Inflammatory macrophage treated with lipopolysaccharide for 1 hour (primary cell): ENCODE measurements at places on chromosomes 1 and 21.

- peak; percentile 89 for DNase-seq
Measured at GRCh38 chr1:77762072-77762476, 2.4 kb upstream of the USP33 start.

DNA sequence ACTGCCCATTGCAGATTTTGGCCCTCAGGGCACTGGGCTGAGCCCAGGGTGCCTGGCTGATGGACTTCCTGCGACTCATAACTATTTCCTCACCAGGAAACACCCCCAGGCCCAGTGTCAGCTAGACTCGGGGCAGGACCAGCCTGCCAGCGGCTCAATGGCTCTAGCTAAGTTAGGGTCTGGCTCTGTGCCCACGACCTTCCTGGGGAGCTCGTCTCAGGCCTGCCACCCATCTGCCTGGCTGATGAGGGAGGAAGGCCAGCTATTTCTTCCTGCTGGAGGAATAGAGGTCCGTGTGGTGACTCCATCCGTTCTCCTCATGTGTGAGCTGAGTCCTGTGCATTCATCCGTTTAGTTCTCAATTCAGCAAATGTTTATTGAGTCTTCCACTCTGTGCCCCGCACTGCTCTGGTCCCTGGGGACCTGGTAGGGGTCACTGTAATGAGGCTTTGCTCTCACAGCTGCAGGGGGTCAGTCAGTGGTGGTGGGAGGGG, 44.5 kb downstream of the KIRREL1 start:
- no peak for DNase-seq

GRCh38 chr1:4787551-4787950, 133.1 kb downstream of the AJAP1 start:
- DNase-seq, result no peak

GRCh38 chr21:25054689-25055088, 552.6 kb downstream of the MRPL39 start:
- DNase-seq, result no peak

GRCh38 chr1:233879841-233880240, 24.6 kb upstream of the SLC35F3 start:
- no peak for DNase-seq

DNA sequence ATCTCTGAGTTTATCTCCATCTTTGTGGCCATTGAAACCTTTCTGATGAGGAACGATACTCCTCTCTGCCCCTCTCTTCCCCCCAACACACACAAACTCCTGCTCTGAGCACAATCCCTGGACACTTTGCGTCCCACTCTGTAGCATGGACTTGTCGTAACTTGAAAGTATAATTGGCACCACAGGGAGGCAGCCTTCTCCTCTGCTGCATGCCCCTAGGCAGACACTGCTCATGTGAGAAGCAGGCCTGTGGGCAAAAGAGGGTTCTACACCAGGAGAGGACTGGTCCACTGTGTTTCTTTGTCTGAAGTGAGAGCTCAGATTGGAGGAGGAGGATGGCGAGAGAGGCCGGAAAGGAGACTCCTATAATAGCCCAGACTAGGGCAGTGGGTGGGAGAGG, 3.8 kb upstream of the PARS2 start:
- no peak for DNase-seq

- no peak for DNase-seq
Measured at GRCh38 chr1:147541672-147542568, 619 bp downstream of the BCL9 start.

GRCh38 chr1:228161362-228161761, 4.2 kb upstream of the IBA57 start:
- peak; percentile 47 for DNase-seq

- DNase-seq, result no peak
Measured at GRCh38 chr1:14909273-14909672, 244.3 kb upstream of the TMEM51 start.

DNA sequence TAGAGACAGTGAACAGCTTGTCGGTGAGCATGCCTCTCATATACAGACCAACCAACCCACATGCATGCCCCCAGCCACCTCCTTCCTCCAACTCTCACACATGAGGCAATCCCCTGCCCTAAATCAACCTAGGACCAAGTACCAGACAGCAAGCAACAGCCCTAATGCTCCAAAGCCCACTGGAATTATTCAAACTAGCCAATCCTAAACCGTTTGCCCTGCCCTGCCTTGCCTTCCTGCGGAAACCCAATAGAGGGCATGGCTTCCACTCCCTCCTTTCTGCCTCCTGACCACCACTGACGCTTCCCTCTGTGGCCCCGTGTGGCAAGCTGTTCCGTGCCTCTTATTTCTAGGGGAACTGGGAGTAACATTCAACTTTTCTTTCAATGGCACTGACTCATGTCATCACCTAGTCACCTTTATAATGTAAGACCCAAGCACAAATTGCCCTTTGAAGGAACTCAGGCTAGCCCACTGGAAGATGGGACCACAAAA, 129.3 kb upstream of the GJB5 start:
- no peak for DNase-seq

DNA sequence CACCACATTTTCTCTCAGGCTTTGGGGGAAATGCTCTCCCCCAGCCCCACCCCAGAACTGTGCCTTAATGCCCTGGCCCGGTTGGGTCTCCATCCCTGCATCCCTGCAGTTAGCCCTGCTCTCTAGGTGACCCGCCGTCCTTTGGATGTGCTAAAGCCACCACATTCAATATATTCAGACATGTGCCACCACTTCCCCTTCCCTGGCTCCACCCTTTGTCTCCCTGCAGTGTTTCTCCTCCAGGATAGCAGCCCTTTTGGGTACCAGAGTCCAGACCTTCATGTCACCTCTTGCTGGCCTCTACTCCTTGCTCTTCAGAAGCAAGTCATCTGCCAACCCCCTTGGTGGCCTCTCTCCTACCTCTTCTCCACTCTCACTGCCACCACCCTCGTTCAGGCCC, 41.8 kb downstream of the RUNX1 start:
- no peak for DNase-seq

GRCh38 chr1:215393476-215393875, 173.6 kb upstream of the KCTD3 start:
- DNase-seq, result peak; percentile 1

DNA sequence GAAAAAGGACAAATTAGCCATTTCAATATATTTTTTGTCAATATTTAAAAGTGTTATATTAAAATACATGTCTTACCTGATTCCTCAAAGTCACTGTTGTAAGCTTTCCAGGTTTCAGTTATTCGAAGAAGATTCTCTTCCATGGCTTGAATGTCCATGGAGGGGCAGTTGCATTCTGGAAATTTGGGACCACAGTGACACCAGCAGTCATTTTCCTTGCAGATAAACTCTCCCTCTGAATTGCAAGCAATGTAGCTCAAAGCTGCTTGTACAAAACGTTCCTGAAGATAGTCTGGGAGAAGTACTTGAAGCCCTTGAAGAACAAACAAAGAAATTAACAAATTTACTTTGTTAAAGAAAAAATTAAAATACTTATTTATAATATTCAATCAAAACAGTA, 251.7 kb downstream of the BRINP3 start:
- no peak for DNase-seq

DNA sequence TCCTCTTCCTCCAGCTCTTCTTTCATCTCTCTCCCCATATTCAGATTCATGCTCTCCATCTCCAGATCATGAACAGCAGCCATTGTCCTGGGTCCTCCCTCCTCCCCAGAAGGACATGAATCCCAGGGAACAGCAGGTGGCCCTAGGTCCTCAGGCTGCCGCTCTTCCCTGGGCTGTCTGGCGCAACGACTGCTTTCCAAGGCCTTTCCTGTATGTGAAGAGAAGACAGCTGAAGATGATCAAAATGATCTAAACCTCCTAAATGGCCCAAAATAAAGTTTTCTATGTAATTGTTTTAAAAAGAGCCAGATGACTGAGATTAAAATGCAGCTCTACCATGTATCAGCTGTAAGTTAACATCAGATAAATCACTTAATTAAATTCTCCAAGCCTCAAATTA, 22.5 kb downstream of the RHBDL2 start:
- DNase-seq, result no peak

DNA sequence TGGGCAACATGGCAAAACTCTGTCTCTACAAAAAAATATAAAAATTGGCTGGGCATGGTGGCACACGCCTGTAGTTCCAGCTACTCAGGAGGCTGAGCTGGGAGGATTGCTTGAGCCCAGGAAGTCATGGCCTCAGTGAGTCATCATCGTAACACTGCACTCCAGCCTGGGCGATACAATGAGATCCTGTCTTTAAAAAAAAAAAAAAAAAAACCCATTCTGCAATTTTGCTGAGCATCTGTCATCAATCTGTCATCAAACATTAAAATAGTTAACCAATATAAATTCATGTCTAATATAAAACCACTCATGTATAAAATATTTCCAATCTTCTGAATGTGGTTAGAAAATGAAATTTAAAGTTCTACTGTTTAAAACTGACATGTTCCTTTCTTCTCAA, 56.9 kb downstream of the LPAR3 start:
- no peak for DNase-seq

DNA sequence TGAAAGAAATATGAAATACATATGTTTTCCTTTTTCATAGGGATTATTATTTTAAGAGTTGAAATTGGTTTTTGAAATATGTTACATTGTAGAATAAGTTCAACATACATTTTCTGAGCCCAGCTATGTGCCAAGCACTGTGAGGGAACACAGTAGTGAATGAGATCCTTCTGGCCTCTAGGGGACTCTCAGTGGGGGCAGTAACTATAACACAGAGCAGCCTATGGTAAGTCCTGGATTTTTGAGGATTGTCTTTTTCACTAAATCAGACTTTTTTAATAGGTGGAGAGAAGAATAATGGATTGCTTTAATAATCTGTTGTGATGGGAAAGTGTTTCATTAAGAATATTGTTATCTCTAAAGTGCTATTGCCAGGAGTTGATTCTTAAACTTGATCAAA, 2.4 kb downstream of the DNAJC6 start:
- DNase-seq, result no peak

GRCh38 chr21:33254766-33255165, 11.4 kb upstream of the IL10RB start:
- no peak for DNase-seq

DNA sequence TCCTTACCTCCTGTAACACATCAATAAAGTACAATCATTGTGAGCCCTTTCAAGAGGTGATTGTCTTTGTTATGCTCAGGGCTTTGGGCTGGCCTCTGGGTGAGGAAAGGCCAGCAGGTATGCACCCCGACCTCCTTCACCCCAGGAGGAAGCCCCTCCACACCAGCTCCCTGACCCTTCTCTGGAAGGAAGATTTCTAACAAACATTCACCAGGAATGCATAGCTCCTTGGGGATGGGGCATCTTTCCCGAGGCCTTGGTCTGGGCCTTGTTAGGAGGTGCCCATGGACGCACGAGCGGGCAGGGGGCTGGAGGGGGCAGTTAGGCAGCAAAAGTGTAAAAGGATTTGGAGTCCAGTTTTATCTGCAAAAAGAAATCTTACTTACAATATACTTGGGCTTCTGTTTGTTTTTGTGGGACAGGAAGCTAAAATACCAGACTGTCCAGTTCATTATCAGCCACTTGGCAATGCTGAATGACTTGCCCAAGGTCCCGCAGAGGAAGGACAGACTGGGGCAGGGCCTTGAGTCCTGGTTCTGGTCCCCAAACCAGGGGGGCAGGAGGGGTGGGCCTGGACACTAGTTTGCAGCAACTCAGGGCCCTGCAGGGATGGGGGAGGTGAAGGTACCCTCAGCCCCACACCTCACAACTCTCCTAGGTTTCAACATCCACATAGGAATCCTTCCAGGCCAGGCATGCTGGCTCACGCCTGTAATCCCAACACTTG, 10.1 kb downstream of the ZC3H12A start:
- DNase-seq, result no peak

GRCh38 chr1:241994171-241994570, 4.7 kb downstream of the MAP1LC3C start:
- DNase-seq, result no peak

DNA sequence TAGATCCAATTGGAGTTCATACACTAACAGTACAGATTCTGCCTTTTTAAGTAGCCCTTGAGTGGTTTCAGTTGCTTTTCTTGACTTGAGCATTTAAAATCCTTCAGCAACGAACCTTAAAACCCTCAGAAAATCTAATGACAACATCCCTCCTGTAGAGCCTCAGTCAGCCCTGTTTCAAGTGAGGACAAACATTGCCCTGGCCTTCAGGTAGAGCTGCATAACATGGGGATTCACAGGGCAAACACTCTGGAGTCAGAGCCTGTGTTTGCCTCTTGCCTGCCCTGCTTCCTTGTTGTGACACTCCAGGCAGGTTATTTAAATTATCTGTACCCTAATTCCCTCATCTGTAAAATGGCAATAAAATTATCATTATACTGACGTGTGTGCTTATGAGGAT, 96.1 kb upstream of the KCNA3 start:
- no peak for DNase-seq

DNA sequence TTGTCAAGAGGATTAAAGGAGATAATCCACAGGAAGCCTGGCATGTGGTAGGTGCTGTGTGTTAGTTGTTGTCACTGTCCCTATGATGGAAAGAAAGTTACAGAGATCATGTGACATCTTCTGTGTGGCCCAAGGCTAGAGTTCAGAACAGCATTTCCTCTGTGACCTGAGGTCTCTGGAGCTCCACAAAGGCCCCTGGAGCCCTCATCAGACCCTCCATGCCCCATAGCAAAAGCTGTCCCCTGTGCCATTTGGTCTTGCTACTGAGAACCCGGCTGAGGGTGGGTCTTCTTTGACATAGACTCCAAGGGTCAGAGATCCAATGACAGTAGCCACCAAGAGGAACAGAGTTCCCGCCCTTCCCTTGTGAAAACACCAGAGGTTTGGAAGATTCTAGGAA, 8.1 kb downstream of the CELA2B start:
- no peak for DNase-seq

GRCh38 chr1:920521-920920, 3.2 kb upstream of the SAMD11 start:
- DNase-seq, result no peak

- no peak for DNase-seq
Measured at GRCh38 chr1:61162520-61163258, 80.3 kb downstream of the NFIA start.

GRCh38 chr1:183736343-183736742, 68.6 kb upstream of the RGL1 start:
- no peak for DNase-seq

GRCh38 chr1:58689167-58689566, 10.7 kb downstream of the MYSM1 start:
- DNase-seq, result no peak

DNA sequence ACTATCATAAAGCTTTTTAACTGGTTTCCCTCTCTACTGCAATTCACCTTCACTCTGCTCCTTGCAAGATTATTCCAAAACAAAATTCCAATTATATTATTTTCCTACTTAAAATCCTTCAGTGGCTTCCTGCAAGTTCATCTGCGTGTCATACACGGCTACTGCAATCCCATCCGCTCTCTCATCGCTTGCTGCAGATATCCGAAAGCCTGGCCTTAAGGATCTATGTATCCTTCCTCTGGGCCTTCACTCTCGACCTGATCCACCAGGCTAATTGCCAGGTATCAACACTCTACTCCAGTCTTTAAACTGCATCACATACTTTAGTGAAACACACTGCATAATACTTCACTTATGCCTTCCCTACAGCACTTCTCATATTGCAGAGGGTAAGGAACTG, 44.0 kb downstream of the VAV3 start:
- no peak for DNase-seq

DNA sequence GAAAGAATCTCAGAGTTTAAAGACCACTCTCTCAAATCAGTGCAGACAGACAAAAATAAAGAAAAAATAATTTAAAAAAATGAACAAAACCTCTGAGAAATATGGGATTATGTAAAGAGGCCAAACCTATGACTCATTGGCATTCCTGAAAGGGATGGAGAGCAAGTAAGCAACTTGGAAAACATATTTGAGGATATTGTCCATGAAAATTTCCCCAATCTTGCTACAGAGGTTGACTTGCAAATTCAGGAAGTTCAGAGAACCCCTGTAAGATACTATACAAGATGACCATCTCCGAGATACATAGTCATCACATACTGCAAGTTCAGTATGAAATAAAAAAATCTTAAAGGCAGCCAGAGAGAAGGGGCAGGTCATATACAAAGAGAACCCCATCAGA, 43.7 kb upstream of the IVNS1ABP start:
- no peak for DNase-seq
